Stimulated activated CD4-positive, alpha-beta T cell treated with anti-CD3 and anti-CD28 coated beads, Interleukin-1b, Interleukin-23, amount 100 ng/mL, for 1 hour (primary cell): ENCODE measurements at places on chromosomes 16 and 17.

DNA sequence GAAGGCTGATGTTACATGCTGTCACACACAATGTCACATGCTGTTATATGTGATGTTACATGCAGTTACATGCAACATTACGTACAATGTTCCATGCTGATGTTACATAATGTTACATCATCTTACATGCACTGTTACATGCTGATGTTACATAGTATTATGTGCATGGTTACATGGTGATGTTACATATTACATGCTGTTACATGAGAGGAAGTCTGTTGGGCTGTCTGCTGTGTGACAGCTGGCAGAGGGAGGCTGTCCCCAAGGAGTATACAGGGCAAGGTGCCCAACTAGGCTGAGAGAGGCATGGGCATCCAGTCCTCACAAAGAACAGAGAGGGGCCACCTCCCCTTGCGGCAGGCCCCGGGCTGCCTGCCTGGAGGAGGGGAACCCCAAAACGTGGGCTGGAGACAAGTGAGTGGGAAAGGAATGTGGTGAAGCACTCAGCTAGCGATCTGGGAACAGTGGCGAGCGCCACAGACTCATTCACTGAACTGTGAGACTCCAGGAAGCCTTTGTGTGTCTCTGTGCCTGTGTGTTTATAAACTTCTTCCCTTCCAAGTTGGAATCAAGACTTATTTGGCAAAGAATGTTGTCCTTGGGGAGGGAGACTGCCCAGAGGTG, 30.6 kb downstream of the TMEM92 start:
- no peak for DNase-seq

DNA sequence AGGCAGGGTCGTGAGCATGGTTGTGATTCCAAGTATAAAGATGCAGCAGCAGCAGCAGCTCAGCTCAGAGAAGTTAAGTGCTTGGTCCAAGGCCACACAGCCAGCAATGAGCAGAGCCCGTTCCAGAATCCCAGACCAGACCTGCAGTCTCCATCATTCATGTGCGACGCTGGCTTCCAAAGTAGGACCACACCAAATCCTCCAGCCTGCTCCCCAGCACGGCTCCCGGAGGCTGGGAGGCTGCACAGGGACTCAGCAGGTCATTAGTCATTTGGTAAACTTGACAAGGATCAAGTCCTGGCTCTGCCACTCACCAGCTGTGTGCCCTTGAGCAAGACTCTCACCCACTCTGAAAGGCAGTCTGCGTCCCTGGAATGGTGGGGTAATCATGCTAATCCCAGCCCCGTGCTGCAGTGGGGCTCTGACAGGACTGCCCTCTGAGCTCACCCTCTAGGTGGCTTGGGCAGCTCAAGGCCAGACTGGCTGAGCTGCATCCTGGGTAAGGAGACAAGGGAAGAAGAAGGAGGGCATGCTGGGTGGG, 95.1 kb upstream of the TMEM132E start:
- no peak for DNase-seq

GRCh38 chr17:76036497-76037261, 9.6 kb upstream of the EVPL start:
- no peak for DNase-seq

DNA sequence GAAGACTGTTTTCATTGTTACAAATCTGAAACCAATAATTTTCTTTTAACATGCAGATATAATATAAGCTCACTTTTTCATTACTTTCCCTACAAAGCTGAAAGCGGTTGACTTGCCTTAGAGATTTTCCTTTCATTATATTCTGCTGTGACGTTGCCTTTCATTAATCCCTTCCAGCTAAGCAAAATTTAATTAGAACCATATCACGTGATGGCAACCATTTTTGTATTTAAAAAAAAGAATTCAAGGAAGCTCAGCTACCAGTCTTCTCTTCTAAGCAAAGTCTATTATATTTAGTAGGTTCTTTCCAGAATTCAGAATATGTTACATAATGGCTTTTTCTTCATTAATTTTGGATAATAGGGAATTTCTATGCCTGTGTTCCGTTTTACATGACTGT, 186.5 kb downstream of the PRKCA start:
- DNase-seq = no peak

GRCh38 chr17:81394377-81394920, 808 bp upstream of the BAHCC1 start:
- DNase-seq = no peak

DNA sequence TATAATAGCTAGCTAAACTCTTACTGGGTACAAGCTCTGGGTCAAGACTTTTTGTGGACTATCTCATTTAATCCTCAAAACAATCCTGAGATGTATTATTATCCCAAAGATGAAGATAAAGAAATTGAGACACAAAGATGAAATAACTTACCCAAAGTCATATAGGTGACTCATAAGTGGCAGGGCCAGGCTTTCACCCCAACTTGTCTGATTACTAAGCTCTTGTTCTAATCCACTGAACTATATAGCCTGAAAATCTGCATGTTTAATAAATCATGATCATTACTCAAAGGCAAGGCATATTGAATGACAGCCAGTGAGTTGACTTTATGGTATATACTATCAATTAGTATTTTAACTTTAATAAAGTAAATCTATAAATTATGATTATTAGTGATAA, 77.4 kb downstream of the SKAP1 start:
- DNase-seq = no peak
